ENCODE measurements at places on chromosomes 5 and 9.

DNA sequence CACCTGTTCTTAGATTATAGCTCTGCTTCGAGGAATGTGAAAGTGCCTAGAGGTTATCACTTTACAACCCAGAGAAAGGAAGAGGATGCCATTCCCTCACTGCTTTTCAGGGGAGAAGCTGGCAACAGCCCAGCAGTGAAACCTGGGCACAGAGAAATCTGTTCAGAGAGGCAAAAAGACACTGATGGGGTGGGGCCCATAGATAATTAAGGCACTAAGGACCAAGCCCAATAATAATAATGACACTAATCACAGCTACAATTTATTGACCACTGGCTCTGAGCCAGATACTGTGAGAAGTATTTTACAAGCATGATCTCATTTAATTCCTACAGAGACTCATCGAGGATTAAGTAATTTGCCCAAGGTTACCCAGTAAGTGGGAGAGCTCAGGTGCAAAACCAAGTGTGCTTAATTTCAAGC lies 168.3 kb downstream of the PIK3R1 start:
- DNase-seq = no peak

GRCh38 chr5:137660349-137660817 lies 75.5 kb downstream of the KLHL3 start:
- peak; percentile 46 for DNase-seq

DNA sequence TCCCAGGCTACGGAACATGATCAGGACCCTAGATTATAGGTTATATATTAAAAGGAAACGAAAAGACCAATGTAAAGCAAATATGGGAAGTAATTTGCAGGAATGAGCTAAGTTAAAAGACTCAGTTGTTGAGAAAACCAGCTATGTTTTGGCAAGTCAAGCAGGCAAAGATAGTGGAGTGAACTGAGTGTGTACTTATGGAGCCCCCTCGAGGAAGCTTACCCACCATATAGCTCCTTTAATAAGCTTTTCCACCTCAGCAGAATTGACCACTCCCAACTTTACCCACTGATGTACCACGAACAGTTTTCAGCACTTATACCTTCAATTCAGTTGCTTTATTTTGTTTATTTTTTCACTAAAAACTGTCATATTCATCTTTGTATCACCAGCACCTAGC lies 57.3 kb upstream of the PJA2 start:
- DNase-seq = no peak

DNA sequence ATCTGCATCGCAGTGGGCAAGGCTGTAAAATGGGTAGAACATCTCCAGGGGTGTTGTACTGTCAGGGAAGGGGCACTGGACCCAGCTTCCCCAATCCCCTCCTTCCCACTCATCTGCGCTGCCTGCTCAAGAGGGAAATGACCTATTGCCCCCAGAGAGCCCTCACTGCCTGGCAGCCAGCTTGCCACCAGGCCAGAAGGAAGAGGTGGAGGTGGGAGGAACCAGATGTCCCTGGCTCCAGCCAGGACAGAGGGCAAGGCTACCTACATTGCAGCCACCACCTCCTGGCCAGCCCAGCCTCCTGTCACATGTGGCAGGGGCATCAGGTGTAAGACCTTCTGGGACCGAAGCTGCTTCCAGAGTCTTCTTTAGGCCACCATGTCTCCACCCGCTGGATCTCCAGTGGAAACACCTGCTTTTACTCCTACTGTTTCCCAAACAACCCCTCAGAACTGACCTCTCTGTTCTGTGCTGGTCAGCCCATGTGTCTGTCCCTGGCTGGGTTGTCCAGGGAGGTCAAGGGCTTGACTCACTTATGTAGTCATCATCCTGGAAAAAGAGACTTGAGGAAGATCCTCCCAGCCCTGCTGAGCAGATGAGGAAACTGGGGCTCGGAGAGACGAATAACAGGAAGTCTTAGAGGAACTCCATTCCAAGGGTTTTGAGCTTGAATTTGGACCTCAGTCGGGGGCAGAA lies 42.3 kb downstream of the JADE2 start:
- no peak for DNase-seq

GRCh38 chr9:80061940-80062339 lies 490.2 kb downstream of the TLE4 start:
- no peak for DNase-seq

GRCh38 chr9:70049236-70049635 lies 5.6 kb downstream of the MAMDC2 start:
- DNase-seq = no peak

- DNase-seq = no peak
These were observed 1.9 kb upstream of the ZNF79 start for GRCh38 chr9:127422133-127422782.

DNA sequence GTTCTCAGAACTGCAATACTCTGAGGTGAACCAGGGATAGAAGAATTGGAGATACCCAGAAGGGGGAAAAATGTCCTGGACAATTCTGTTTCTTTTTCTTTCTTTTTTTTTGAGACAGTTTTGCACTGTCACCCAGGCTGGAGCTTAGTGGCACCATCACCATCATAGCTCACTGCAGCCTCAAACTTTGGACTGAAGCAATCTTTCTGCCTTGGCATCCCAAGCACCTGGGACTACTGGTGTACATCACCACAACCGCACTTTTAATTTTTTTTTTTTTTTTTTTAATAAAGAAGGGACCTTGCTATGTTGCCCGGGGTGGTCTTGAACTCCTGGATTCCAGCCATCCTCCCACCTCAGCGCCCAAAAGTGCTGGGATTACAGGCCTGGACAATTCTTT lies 1.9 kb downstream of the EMB start:
- no peak for DNase-seq

DNA sequence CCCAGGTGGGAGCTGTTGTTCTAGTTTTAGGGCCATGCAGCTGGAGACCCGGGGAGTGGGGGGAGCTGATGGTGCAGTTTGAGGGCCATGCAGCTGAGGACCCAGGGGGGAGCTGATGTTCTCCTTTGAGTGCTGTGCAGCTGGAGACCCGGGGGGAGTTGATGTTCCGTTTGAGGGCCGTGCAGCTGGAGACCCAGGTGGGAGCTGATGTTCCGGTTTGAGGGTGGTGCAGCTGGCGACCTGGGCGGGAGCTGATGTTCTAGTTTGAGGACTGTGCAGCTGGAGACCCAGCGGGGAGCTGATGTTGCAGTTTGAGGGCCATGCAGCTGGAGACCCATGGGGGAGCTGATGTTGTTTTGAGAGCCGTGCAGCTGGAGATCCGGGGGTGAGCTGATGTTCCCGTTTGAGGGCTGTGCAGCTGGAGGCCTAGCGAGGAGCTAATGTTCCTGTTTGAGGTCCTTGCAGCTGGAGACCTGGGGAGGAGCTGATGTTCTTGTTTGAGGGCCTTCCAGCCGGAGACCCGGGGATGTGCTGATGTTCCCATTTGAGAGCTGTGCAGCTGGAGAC lies 14.6 kb downstream of the PDCD6 start:
- DNase-seq = no peak

DNA sequence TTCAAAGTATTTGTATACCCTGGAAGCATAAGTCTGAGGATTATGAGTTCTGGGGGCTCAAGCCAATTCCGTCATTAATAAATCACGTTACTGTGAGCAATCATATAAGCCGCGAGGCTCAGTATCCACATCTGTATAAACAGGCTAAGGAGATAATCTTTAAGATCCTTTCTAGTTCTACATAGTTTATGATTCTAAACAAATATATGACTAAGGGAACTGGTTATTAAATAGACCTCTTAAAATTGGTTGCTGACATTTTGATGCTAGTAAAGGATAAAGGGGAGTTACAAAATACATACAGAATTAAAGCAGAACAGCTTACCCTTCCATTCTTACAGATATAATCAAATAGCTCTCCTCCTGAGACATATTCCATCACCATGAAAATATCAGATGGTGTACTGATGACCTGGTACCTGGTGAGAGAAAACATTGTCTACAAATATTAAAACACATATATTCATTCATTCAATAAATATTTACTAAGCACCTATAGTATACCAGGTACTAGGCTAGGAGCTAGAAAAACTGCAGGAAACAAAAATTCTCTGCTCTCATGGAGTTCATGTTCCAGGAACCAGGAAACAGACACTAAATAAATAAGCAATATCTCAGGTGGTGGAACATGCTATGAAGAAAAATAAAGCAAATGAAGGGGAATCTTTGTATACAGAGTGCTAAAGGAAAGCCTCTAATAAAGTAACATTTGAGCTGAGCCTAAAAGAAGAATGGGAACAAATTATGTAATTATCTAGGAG lies 19.5 kb upstream of the TTC33 start:
- no peak for DNase-seq

DNA sequence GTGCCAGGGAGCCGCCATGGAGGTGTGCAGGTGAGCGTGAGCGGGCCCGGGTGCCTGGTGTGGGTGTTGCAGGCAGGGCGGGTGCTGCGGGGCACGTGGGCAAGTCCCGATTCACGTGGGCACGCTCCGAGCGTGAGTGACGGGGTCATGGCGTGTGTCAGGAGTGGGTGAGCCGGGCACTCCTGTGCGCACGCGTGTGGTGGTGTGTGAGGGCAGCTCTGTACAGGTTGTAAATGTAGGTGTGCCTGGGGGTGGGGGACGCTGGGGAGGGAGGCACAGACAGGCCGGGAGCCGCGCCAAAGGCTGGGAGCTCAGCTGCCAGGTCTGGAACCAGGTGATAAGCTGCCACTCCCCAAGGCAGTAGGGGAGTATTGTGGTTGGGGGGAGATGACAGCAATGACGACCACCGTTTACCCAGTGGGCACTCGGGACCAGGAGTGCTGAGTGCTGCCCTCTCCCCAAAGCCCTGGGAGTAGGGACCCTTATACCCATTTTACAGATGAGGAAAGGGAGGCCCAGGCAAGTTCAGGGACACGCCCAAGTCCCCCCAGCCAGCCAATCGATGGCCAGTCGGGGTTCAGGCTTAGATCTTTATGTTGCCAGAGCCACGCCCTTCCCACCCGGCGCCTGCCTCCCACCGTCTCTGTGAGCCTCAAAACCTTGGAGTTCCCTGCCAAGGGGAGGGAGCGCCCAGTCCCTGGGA lies 9.6 kb downstream of the NCS1 start:
- no peak for DNase-seq

DNA sequence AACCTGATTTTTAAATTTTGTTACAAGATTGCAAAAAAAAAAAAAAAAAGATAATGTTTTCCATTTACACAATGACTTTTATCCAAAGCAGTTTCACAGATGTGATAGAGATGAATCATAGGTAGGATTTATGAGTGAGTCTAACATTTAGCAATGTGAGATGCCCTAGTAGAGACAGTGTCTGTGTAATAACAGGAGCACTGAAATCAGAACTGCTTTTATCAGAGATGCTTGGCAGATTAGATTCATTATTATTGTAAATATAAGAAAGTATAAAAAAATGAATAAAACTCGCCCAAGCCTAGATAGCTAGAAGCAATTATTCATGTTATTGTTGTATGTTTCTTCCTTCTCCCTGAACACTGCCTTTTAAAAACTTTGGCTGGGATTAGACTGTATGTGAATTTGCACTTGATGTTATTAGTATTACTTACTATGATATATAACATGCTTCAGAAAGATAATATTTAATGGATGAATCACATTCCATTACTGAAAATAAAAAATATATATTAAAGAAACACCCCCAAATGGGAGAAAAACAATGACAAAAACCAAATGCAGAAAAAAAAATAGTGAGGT lies 567.3 kb upstream of the KLF4 start:
- no peak for DNase-seq

- no peak for DNase-seq
These were observed 126.9 kb downstream of the TTC39B start for GRCh38 chr9:15180124-15180523.

- DNase-seq = no peak
These were observed 80.4 kb downstream of the ALDH7A1 start for GRCh38 chr5:126514558-126515141.

GRCh38 chr9:106828965-106829364 lies 34.0 kb upstream of the ZNF462 start:
- no peak for DNase-seq

DNA sequence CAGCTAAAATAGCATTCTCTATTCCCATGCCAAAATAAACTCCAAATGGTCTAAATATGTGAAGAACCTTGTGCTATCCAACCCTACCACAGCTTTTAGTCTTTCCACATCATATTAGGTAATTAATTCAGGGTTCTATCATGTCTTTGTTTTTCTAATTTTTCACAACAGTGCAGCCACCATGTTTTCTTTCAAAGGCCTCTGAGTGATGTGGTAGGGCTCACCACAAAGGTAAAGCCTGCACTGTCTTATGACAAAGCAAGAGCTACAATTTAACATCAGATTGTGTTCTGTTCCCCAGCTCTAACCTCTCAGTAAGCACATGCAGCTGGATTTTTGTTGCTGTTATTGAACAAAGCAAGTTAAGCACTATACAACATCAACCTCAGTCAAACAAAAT lies 52.4 kb downstream of the MEF2C start:
- no peak for DNase-seq

- DNase-seq = peak; percentile 0
These were observed 318.3 kb upstream of the ITGA1 start for GRCh38 chr5:52469420-52469819.

DNA sequence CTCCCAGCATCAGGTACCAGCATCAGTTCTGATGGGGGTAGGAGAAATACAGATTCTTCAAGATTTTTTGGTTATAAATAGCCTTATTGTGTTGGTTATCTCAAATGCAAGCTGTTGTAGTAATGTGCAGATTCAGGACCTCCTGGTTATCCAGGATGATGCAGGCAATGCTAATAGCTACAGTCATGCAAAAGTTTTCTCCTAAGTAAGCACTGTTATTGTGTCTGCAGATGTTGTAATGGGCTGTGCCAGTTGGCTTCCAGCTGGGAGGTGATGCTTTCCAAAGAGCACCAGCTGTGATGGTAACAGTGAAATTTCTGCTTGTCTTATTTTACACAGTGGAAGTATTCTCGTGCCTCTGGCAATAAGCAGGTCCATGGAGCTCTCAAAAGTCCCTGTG lies 719.2 kb upstream of the CTNND2 start:
- no peak for DNase-seq

GRCh38 chr5:150448952-150449516 lies 505 bp downstream of the RPS14 start:
- no peak for DNase-seq

DNA sequence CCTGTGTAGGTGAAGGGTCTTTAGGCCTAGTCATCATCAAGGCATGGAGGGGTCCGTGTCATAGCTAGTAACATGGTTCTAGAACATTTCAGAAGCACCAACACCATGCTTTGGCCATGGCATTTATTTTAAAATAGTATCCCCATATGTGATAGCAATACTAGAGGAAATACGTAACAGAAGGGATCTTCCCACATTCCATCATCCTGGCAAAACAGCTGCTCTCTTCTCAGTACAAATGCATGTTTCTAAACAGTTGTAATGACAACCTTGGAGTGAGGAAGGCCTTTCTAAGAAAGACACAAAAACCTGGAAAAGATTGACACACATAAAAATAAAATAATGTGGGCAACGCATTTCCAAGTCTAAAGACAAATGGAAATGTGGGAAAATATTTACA lies 97.6 kb downstream of the GADD45G start:
- DNase-seq = no peak

GRCh38 chr9:99299211-99300102 lies 77.4 kb downstream of the SEC61B start:
- DNase-seq = no peak

GRCh38 chr5:14081791-14082190 lies 61.4 kb upstream of the TRIO start:
- no peak for DNase-seq
